ENCODE measurements at places on chromosomes 5 and 9.

GRCh38 chr5:4243479-4244264 lies 648.0 kb downstream of the IRX1 start:
- DNase-seq: no peak

DNA sequence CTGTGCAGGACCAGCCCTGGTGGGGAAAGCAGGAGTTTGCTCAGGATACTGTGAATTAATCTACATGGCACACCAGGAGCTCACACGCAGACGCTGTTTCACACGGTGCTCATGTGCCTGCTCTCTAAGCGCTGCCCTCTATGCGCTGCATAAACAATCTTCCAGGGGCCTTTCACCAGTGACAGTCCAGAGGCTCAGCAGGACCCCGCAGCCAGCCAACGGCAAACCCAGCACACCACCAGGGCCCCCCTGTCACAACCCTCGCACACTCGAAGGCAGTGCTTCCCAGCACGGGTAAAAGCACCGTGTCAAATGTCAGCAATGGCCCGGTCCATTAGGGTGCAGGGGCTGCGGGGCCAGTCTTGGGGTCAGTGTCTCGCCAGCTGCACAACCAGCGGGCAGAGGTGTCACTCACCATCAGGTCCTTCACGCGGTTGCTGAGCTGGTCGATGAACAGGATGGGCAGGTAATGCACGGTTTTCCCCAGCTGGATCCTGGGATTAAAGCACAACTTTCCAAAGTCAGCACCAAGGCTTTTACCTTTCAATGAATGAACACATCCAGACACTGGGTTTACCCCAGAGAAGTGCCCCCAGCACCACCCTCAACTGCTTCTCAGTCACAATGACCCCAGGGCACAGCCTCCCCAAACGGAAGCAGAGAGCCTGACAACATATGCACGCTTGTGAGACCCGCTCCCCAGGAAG lies 7.3 kb downstream of the CLPTM1L start:
- no peak for DNase-seq

- DNase-seq: no peak
Observed at GRCh38 chr5:78634634-78635033, 13.9 kb downstream of the LHFPL2 start.

DNA sequence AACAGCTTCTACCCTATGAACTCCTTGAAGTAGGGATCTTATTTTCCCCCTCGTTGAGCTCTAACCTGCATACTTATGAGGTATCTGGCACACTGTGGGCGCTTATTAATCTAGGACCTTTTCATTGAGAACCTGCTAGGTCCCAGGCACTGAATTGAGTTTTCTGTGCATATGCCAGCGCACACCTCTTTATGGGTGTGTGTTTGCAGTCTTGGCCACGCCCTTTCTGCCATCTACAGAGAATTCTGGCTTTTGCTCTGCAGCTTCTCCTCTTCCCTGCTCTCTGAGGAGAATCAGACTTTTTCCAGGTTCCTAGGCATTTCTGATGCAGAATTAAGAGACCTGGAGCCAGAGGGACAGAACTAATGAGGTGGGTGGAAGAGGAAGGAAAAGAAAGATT lies 25.4 kb upstream of the SSBP2 start:
- DNase-seq: no peak

- DNase-seq: no peak
Observed at GRCh38 chr9:99579964-99580363, 241.7 kb upstream of the NR4A3 start.

DNA sequence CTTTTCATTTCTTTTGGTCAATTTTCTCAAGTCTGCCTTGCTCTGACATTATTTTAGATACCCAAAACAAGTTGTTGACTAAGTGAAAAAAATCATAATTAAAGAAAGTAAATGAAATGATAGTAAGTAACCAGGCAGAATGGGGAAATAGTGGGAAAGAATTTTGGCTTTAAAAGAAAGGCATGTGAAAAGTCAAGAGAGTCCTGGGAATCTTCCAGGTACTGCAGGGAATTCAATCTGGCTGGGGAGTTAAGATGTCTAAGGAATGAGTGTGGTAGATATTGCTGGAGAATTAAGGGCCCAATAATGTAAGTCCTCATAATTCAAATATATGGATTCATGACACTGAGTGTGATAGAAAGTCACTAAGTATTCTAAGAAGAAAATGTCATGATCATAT lies 123.1 kb upstream of the PAPPA start:
- DNase-seq: no peak

- no peak for DNase-seq
Observed at GRCh38 chr5:179275941-179276837, 69.1 kb downstream of the ADAMTS2 start.

GRCh38 chr9:27569406-27569805 lies 3.9 kb downstream of the C9orf72 start:
- DNase-seq: no peak

GRCh38 chr5:77768978-77769377 lies 7.2 kb downstream of the TBCA start:
- no peak for DNase-seq
